ENCODE measurements at places on chromosomes 2 and 18. TPM values are rescaled to one million over a fixed set of nuclear protein-coding genes. Genes with fewer than 3 reads are reported as not detected.

The SRD5A2 gene
- not detected for total RNA-seq

The NR4A2 gene
- total RNA-seq = 2.4 TPM

The ARHGAP25 gene
- total RNA-seq = 0.23 TPM

The SUMO1 gene
- total RNA-seq = 140 TPM

The RTKN gene
- total RNA-seq = 28.0 TPM

The SH2D6 gene
- total RNA-seq = 1.1 TPM

The OSR1 gene
- total RNA-seq = 5.8 TPM

The PPP1R7 gene
- total RNA-seq = 59.9 TPM

The PDE1A gene
- 0.14 TPM for total RNA-seq

The FER1L5 gene
- not detected for total RNA-seq

The CD8B2 gene
- not detected for total RNA-seq

The MROH2A gene
- total RNA-seq = not detected

The ASAP2 gene
- total RNA-seq = 39.8 TPM

The ASPRV1 gene
- 0.10 TPM for total RNA-seq

The FAM124B gene
- not detected for total RNA-seq

The ITPRIPL1 gene
- total RNA-seq = not detected

The KCNG2 gene
- total RNA-seq = not detected

The ACOXL gene
- not detected for total RNA-seq

The FBXO15 gene
- total RNA-seq = 0.90 TPM

The SCN2A gene
- not detected for total RNA-seq

The CRYGD gene
- total RNA-seq = not detected

Data from A549 treated with ZK216348 at 1 μM for 4 hours (cell line).